Right renal pelvis (tissue), 4 donors: ENCODE measurements at places on chromosomes 5 and 9. TPM values are rescaled to one million over a fixed set of nuclear protein-coding genes. Genes with fewer than 3 reads are reported as not detected.

- DNase-seq, result peak; percentile 68
Observed at GRCh38 chr9:17005056-17005823, 129.6 kb upstream of the CNTLN start.

DNA sequence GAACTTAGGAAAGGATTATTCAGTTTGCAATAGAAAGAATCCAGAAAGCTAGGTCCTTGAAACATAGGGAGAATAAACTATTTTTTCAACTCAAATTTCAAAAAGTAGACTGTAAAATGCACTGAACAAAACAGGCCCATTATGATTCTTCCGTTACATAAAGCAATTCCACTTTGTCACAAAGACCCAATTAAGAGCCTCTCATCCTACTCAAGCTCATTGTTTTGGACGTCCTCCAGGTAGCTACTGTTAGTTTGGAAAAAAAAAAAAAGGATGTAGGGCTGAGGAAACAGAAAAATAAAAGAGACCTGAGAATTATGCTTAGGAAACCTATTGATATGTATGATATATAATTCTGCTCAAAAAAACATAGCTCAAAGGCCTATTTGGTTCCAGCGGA is 74.0 kb downstream of the DIRAS2 start:
- DNase-seq, result no peak

DNA sequence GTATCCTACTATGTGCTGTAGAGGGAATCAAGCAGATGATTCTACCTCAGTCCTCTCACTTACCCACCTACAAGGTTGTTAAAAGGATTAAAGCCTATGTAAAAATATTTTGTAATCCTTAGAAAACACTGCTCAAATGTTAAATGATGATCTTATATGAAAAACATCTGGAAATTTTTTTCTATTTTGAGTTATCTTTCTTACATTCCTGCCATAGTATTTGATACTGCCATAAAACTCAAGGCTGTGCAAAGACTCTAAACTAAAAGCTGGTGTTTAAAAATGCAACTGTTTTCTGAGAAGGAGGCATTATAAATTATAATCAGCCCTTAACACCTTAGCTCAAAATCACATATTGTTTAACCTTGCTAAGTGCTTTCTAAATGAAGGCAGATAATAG is 474.2 kb downstream of the PRELID2 start:
- no peak for DNase-seq

Gene TLX3
- not detected for polyA plus RNA-seq

- DNase-seq, result no peak
Observed at GRCh38 chr5:5313101-5313635, 109.3 kb upstream of the ICE1 start.

DNA sequence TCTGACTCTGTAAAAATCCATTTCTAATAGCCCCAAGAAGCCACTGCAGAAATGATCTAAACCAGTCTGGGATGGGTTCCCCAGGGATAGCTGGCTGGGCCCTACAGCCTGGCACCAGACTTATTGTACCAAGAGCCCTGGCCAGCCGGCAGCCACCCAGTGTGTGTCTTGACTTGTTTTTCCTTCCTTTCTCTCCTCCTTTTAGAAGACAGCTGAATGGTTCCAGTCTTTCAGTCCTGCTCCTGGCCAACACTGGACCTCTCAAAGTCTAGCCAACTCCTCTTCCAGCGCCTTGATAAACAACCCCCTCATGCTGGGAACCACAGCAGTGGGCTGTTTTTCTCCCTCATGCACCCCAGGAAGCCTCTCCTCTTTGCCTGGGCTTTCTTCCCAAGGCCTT is 34.1 kb downstream of the ATOX1 start:
- DNase-seq, result no peak

Gene TAF1L
- not detected for polyA plus RNA-seq

DNA sequence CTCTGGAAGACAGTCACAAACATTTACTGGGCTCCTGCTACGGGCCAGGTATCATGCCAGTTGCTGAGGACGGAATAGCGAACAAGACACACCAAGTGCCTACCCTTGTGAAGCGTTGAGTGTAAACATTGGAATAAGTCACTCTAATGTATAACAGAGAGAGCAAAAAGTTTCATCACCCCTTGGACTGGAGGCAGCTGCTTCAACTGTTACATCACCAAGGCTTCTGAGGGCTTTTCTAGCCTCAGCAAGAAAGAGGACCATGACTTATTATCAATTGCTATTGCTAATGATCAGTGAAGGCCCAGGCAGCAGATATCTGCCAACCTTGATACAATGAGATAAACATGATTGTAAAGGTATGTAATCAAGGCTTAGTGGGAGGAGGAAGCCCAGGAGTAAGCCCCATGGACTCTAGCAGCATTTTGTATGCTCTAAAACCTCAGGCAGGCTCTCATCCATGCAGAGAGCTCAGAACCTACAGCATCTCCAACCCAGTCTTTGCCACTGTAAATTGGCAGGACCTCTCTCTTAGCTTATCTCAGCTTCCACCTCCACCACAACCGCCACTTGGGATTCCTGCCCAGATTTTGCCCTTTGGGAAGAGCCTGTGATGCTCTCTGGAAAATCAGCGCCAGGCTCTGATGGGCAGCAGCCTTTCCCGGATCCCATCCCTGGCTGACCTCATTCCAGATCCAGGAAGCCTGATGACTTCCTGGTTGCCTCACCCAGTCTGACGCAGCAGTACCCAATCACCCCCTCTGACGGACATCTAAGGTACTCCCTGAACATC is 54.5 kb downstream of the ADAM19 start:
- no peak for DNase-seq

GRCh38 chr5:139633295-139634027 is 14.7 kb upstream of the CXXC5 start:
- no peak for DNase-seq

DNA sequence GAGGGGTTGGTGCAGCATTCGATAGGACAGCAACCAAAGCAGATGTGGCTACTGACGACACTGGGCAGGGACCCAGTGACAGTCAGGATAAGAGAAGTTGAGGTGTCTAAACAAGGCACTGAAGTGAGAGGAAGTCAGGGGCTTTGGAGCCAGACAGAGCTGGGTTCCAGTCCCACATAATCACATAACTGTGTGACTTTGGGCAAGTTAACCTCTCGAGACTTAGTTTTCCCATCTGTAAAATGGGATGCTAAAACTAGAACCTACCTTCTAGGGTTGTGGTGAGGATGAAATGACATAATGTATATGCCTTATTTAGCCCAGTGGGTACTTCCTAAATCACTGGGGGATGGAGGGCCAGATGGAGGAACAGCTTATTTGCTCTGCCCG is 3.1 kb downstream of the ANGPTL2 start:
- DNase-seq, result no peak

Gene DNAJC25
- 15.5 TPM for polyA plus RNA-seq

GRCh38 chr5:159571501-159572244 is 241.4 kb upstream of the IL12B start:
- no peak for DNase-seq
